ENCODE measurements at places on chromosomes 5 and 9. TPM values are rescaled to one million over a fixed set of nuclear protein-coding genes. Genes with fewer than 3 reads are reported as not detected.

GRCh38 chr9:121289026-121289771 lies 21.2 kb downstream of the GSN start:
- peak; percentile 86 for DNase-seq

GRCh38 chr5:172782169-172783039 lies 11.4 kb upstream of the DUSP1 start:
- no peak for DNase-seq

DNA sequence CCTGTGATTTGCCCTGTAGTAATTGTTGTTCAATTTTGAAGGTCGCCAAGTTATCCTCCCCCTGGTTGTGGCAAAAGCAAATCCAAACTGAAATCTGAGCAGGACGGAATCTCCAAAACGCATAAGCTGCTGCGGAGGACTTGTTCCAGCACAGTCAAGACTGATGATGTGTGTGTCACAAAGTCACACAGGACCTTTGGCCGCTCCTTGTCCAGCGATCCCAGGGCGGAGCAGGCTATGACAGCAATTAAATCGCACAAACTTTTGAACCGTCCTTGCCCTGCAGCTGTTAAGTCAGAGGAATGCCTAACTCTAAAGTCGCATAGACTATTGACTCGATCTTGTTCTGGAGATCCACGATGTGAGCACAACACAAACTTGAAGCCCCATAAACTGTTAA lies 128.4 kb downstream of the PARP8 start:
- DNase-seq, result no peak

- DNase-seq, result no peak
Observed at GRCh38 chr5:94375801-94376200, 242.6 kb downstream of the KIAA0825 start.

DNA sequence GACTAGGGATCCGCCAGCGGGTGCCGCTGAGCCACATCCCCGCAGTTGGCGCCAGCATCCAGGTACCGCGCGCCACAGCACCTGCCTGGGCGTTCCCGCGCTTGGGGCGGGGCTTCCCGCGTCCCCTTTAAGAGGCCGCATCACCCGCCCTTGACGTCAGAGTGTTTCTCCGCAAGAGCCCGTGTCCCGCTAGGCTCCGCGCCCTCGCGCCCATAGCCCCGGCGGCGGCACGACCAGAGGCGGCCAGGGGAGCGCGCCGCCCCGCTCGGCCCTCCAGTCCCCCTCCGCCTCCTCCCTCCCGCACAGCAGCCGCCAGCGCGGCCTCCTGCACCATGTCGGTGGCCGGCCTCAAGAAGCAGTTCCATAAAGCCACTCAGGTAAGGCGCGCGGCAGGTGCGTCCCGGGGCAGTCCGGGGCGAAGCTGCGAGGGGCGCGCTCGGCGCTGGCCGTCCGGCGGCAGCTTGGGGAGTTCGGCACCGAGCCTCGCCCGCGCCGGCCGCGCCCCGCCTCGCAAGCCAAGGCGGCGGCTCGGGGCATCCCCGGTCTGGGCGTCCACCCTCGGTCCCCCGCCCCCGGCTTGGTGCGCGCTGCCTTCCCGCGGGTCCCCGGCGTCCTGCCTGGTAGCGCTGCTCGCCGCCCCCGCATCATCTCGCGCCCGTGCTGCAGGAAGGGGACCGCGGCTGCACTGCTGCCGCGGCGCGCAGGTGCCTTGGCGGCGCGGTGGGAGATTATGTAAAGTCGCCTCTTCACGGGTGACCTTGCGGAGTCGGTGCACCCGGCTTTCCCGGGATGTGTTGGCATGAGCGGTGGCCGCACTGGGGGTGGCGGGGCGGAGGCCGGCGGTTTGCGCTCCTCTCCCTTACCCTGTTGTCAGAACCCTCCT lies at the start of gene SH3GL2:
Gene SH3GL2, plus strand, starts transcription at position 156 of the 883 bp plus-strand sequence.
- DNase-seq, result peak; percentile 7

DNA sequence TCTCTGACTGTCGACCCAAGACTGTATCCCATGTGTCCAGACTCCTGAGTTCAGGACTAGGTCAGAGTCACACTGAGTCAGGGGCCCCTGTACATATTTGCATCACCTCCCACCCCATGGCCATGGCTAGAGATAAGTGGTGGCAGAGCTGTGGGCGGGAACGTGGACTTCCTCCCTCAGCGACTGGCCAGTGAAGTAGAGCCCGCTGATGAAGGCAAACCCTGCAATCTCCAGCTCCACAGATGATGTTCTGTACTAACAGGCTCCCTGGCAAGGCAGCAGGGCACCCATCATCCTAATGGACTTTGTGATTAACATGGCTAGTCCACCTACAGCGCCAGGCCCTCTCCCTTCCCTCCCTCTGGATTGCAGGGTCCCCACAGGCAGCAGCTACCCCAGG lies 110.5 kb upstream of the LRRTM2 start:
- DNase-seq, result no peak

DNA sequence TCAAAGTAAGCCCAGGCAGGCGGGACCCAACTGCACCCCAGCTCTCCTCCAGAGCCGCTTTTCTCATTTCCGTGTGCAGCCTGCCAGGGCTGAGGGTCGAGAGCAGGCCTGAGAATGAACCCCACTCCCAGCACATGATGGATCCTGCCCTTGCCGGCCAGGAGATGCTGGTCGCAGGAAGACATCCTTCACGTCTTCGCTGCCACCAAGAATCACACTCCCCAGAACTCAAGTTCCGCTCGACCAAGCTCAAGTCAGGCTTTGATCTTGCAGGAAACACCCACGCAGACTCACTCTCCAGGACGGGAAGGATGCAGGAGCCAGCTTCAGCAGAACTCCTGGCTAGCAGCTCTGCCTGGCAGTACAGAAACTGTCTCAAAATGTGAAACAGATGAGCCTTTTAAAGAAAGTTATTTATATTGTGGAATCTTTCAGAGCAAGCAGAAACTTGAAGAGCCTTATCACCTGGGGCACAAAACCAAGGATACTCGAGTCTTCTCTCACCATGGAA lies 102.4 kb downstream of the ROR2 start:
- DNase-seq, result peak; percentile 56

DNA sequence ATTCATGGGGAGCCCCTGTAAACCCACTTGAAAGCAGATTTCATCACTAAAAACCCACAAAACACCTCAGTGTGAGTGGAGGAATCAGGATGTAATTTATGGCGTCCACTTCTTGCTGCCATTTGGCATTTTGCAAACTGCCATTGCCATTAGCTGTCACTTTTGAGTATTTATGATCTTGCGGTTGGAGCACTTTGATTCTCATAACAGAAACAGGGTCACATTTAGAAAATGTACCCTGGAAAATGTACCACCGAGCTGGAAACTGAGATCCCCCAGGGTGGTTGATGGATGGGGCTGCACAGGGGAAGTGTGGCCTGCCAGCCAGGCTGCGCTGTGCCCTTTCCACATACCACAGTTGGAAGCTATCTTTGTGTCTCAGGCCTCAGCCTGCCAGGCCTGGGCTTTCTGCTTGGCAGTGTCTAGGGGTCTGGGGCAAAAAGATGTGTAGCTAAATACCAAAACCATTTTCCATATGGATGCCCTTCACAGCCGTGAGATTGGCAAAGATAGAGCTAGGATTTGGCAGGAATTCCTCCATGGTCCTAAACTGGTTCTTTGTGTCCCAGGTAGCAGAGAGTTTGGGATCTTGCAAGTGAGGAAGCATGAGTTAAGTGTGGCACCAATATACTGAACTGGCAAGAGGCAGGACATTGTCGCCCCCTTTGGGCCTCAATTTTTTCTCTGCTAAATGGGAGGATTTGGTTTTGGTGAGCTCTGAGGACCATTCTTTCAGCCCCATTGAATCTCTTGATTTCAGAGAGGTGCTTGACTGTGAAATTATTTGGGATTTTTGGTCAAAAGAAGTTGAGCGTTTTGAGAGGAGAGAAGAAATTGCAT lies 46.2 kb downstream of the GALNT10 start:
- no peak for DNase-seq

DNA sequence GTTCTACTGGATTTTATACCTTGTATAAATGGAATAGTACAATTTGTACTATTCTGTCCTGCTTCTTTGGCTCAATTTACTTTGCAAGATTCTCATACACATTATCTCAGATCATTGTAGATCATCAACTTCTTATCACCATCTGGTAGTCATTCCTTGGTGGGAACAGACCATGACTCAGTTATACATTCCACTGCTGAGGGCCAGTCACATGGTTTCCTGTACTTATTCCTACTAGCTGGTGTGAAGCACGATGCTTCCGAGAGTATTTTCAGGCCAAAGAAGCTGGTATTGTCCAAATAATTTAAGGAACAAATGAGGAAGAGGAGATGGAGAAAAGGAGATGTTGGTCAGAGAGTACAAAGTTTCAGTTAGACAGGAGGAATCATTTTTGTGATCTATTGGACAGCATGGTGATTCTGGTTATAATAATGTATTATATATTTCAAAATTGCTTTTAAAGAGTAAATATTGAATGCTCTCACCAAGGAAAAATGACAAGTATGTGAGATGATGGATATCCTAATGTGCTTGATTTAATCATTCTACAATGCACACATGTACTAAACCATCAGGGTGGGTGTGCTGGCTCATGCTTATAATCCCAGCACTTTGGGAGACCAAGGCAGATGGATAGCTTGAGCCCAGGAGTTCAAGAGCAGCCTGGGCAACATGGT lies 124.1 kb downstream of the SYK start:
- DNase-seq, result peak; percentile 67

DNA sequence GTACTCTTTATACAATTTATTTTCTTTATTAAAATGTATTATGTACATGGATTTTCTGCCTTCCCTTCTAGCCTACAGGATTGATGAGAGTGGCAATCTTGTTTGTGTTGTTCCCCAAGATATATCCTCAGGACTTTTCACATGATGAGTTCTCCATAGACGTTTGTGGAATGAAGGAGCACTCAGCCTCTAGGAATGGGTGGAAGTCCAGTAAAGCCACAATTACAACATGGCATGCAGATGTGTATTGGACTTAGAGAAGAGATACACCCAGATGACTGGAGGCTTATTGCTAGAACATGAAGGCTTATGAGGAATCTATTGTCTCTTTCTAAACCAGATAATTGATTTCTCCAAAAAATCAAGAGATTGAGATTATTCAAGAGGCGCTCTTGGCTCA lies 8.2 kb upstream of the DOCK2 start:
- DNase-seq, result no peak

DNA sequence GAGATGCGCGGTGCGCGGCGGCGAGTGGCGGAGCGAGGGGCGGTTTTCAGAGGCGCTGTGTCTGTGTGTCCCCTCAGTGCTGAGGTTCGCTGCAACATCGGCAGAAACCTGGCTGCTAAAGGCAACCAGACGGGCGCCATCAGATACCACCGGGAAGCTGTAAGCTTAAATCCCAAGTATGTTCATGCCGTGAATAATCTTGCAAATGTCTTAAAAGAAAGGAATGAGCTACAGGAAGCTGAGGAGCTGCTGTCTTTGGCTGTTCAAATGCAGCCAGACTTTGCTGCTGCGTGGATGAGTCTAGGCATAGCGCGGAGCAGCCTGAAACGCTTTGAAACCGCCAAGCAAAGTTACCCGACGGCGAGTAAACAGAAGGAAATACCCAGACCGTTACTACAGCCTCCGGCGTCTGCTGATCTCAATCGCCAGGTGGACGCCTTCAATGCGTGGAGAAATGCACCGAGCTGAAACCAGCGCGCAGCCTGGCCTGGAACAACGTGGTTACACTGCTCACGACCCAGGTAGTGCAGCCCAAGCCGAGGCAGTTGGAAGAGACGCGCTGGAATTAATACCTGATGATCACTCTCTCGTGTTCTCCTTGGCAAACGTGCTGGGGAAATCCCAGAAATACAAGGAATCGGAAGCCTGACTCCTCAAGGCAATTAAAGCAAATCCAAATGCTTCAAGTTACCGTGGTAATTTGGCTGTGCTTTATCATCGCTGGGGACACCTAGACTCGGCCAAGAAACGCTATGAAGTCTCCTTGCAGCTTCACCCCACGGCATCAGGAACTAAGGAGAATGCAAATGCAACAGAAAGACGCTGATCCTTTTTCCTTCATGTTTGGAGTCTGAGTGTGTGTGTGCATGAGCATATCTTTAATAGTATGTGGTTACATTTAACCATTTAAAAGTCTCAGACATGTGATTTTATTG lies 15.9 kb downstream of the OR2V1 start:
- peak; percentile 63 for DNase-seq

DNA sequence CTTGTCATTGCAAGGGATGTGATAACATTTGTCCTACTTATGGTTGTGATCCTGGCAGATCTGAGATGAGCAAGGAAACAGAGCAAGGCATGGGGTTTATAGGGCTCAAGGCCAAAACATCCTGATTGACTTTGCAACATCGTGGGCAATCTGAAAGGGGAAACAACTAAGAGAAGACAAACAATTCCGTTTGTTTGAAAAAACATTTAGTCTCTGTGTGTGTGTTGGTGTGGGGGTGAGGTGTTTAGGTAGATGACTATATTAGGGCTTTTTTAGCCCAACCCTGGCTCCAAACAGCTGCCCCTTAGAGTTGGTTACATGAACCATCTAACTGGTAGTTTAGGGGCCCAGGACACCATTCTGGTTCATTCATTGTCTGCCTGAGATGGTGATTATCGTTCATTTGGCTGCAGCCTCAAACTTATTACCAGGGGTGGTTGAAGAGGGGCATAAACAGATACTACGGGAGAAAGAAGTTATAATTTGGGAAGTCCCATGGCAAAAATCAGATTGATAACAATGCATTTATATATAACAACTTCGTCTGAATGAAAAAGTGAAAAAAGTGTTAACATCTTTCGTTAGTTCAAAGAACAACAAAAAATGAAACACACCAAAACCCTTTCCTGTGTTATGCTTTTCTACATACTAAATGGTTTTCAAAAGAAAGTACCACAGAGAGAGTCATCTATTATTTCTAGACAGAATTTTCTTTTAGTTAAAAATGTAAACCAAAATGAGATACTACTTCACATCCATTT lies 5.7 kb downstream of the FYB1 start:
- no peak for DNase-seq

- no peak for DNase-seq
Observed at GRCh38 chr5:1445689-1446601, 705 bp upstream of the SLC6A3 start.

GRCh38 chr9:20684875-20685696 lies 1.0 kb downstream of the FOCAD start:
- no peak for DNase-seq

GRCh38 chr5:75460942-75461610 lies 50.4 kb downstream of the CERT1 start:
- DNase-seq, result no peak

Gene PRUNE2
- total RNA-seq, result 0.41 TPM

Gene PCDH12
- not detected for total RNA-seq

Gene FOXD4L5
- total RNA-seq, result 0.04 TPM

Gene KIF24
- 1.2 TPM for total RNA-seq

Gene GADD45G
- 0.41 TPM for total RNA-seq

Gene GRXCR2
- total RNA-seq, result not detected

Gene NRARP
- total RNA-seq, result 8.4 TPM

Gene TMEM174
- not detected for total RNA-seq
